Stimulated activated CD4-positive, alpha-beta T cell treated with anti-CD3 and anti-CD28 coated beads, TNF-alpha, amount 100 ng/mL, for 1 hour (primary cell): ENCODE measurements at places on chromosomes 12 and 14.

DNA sequence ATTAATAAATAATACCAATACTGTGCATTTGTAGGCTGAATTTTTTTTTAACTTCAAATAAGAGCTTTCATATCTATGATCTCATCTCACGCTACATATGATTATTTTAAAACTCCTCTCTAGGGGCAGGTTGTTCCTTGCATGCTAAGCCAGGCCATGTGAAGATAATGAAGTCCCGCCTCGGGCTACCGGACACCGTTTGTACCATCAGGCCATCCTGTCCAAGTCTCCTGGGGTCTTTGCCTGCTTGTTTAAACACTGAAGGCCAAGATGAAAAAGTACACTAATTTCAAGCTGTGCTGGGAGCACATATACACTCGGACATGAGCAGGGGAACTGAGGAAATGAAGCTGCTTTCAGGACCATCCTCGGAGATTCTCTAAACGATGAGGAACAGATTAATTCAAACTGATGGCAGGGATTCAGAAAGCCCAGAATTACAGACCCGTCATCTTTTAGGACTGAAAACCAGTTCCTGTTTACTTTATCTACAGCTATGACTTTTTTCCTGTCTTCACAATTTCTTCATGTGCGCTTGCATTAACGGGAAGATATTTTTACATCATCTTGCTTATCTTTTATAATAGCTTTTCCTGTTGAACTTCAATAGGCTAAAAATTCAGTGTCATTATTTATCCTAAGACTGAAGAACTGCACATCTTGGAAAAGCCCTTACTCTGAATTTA, 6.3 kb upstream of the ABHD12B start:
- DNase-seq: no peak

GRCh38 chr12:124125203-124125871, 152.3 kb downstream of the ZNF664 start:
- no peak for DNase-seq

DNA sequence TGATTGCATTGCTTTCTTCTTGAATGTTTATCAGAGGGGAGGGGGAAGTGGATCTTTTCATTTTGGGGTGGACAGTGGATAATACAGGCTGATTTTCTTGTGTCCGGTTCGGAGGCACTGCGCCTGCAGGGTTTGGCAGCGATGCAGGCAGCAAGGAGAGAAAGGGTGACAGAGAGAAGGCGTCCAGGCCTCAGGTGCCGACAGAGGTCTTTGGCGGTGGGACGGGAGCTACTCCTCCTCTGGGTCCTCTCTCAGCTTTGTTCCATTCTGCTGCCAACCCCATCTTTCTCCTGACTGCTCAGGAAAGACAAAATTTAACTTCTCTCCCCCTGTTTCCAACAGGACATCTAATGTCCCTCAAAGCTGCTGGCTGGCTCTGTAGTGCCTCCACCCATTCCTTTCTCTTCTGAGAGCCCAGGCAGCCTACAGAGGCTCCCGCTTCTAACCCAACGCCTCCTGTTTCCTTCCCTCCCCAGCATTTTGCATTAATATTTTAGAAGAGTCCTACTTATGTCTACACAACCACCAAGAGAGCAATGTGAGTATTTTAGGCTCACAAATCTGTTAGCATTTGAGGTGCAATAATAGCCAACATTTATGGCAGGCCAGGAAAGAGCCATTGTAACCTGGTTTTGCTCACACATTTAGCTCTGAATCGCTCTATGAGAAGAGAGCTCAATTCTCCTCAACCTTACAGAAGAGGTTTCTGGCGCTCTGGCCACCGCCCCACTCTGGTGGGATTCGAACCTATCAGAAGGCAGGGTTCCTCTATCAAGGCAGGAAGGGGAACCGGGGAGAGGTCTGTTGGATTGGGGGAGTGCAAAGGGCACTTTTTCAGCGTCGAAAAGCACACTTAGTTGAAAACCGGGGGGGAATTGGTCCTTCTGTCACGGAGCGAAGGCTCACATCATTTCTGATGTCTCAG, 7.1 kb upstream of the TBX5 start:
- no peak for DNase-seq

DNA sequence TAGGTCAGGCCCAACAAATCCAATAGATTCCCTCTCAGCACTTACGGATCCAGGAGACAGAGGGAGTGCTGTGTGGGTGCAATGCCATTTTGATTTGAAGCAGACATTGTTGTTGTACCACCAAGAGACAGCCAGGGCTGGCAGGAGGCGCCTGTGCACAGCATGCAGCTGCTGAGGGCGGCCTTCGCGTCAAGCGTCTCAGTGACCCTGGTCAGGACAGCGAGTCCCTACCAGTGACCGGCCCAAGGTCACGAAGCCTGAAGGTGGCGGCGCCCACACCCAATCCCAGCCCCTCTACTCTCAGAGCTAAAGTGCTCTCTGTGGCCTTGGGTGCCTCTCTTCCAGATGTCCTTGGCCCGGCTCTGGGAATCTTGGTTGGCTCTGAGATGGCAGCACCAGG, 40.5 kb downstream of the PRMT8 start:
- no peak for DNase-seq

DNA sequence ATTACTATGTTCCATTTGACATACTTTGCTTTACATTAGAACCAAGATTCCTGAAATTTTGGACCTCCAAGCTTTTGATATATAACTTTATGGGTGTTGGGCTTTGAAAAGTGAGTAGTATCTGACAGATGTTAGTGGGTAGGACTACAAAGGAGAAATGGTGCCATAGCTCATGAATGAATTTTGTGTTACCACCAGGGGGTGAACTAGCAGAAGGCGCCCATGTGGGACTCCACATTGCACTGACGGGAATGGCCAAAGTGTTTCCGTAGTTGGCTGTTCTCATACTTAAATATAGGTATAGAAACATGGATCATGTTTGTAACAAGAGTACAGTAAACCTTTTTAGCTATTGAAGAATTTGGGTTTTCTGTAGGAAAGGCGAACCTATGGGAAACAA, 337.5 kb downstream of the FLRT2 start:
- DNase-seq: no peak

DNA sequence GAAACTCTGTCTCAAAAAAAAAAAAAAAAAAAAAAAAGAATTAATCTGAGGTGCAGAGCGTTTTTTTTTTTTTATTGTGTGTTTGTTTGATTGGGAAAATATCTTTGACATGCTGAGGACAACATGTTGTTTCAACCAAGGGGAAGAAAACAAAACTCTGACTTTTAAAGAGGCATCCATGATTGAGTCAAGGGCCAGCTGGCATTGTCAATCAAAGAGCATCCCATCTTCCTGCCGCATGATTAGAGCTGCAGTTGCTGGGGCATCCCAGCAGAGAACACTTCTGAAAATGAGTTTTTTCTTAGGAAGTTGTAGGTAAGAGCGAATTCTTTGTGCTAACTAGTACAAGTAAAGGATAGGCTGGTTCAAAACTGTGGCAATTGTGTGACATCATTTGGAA, 200.9 kb upstream of the DAAM1 start:
- DNase-seq: no peak

DNA sequence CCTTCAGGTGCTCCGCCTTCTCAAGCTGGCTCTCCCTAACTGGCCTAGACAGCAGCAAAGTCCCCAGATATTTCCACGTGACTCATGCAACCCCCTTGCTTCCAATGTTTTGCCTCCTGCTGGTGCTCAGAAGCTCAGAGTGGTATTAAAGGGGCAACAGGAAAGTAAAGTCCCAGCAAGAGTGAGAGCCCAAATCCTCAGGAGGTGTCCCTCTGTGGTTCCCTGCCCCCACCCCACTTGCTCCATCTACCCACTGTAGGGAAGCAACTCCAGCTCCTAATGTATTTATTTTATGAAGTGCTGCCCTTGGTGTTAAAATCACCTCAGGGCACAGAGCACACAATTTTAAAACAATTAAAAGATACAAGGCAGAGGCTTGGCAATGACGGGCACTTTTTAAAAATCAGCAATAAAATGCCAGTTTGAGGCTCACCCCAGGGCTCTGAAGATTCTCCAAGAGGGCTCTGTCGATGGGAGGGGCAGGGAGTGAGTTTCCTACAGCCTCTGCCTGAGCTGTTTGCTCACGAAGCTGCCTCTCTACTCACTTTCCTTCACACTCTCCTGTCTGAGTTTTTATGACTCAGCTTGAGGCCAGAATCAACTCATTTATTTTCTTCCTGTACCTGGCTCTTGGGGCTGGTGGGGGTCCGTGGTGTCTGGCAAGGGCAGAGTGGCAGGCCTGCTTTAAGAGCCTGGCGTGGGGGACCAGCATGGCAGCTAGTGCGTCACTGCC, 81.9 kb upstream of the MAX start:
- DNase-seq: no peak
